ENCODE measurements at places on chromosomes 6 and 20.

- DNase-seq: no peak
These were observed 24.4 kb downstream of the SLC22A23 start for GRCh38 chr6:3432416-3432815.

GRCh38 chr6:85574932-85575598, 18.6 kb downstream of the SNX14 start:
- peak; percentile 27 for DNase-seq

- DNase-seq: no peak
These were observed 66.4 kb upstream of the DUSP22 start for GRCh38 chr6:225907-226306.

- no peak for DNase-seq
These were observed 33.9 kb upstream of the VGLL2 start for GRCh38 chr6:117231466-117231865.

DNA sequence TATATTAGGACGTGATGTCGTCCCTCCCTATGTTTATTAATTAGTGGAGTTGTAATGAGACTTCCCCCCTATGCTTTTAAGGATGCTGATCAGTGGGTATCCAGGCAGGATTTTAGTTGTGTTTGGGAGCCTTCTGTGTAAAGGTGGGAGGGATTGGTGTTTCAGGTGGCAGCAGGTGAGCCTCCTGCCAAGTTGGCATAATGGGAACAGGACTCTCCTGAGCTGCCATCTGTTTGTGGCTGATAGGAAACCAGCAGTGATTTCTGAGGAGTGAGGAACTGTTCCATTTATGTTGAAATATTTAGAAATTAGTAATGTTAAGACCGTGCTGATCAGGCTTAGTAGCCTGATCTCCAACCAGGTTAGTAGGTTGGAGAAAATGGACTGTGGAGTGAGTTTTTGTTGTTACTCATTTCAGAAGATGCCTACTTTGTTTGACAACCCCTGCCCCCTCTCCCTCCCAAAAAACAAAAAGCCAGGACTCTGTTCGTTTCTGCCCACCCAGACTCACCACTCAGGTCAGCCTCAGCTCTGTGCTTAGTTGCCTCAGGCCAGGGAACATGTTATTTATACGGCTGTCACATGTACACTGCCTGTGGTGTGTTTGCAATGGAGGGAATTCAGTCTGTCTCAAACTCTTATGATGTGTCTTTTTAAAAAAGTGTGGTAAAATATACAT, 55.4 kb upstream of the TULP4 start:
- no peak for DNase-seq

GRCh38 chr6:142183351-142183750, 36.3 kb downstream of the VTA1 start:
- DNase-seq: no peak

DNA sequence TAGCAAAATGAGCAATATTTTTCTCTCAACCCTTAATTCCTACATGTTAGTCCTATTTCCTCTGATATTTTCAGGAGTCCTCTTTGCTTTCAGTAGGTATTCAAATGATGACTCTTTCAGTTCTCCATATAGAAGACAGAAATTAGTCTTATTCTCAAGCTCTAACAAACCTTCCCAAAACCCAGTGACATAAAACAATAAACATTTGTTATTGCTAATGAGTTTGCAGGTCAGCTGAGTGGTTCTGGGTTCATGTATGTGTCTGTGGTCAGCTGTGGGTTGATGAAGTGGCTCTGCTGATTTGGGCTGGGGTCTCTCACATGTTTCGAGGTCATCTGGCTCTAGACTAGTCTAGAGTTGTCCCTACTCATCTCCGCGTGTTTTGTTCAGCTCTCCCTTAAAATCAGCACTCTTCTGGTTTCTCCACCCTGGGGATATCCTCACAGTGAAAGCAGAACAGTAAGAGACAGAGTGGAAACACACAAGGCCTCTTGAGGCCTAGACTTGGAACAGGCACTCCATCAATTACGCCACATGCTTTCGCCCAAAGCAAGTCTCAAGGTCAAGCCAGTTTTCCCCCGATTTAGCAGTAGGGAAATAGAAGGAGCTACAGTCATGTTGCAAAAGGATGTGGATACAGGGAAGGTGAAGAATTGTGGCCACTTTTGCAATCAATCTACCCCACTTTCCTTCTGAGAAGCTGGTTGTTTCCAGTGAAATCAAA, 273.0 kb downstream of the PLCB1 start:
- DNase-seq: no peak

DNA sequence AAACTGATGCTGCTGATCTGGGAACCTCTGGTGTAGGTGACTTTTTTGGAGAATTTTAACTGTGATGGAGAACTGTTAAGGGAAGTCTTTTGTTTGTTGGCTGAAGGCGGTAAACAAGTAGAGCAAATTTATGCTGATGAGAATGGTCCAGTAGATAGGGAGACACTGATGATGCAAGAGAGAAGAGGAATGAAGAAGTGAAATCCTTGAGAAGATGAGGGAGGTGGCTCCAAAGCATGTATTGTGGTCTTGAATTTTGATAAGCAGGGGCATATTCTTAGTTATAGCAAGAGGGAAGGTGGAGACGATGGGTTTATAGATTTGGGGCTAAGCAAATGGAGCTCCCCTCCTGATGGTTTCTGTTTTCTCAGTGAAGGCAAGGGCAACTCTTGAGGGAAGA, 22.0 kb downstream of the MAPK14 start:
- DNase-seq: no peak

DNA sequence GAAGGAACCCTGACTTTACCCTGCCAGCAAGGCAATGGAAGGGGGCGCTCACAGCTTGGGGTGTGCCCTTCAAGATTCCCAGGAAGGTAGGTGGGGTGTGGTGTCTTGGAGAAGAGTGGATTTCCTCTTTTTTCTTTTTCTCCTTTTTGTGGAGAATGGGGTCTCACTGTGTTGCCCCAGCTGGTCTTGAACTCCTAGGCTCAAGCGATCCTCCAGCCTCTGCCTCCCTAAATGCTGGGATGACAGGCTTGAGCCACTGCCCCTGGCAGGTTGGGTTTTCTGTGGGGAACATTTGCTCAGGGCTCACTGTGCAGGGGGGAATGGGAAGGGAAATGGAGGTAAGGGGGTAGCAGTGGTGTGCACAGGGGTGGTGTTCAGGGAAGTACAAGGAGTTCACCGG, 4.0 kb upstream of the ZNF341 start:
- no peak for DNase-seq

GRCh38 chr6:107770541-107770940, 53.6 kb downstream of the SCML4 start:
- DNase-seq: no peak

- no peak for DNase-seq
These were observed 167.7 kb upstream of the BMP5 start for GRCh38 chr6:56043076-56043475.

GRCh38 chr6:90406142-90406794, 109.6 kb upstream of the BACH2 start:
- DNase-seq: no peak

GRCh38 chr6:45472382-45472781, 94.6 kb upstream of the SUPT3H start:
- DNase-seq: peak; percentile 50

- DNase-seq: no peak
These were observed 41.8 kb upstream of the TINAG start for GRCh38 chr6:54266400-54266923.

DNA sequence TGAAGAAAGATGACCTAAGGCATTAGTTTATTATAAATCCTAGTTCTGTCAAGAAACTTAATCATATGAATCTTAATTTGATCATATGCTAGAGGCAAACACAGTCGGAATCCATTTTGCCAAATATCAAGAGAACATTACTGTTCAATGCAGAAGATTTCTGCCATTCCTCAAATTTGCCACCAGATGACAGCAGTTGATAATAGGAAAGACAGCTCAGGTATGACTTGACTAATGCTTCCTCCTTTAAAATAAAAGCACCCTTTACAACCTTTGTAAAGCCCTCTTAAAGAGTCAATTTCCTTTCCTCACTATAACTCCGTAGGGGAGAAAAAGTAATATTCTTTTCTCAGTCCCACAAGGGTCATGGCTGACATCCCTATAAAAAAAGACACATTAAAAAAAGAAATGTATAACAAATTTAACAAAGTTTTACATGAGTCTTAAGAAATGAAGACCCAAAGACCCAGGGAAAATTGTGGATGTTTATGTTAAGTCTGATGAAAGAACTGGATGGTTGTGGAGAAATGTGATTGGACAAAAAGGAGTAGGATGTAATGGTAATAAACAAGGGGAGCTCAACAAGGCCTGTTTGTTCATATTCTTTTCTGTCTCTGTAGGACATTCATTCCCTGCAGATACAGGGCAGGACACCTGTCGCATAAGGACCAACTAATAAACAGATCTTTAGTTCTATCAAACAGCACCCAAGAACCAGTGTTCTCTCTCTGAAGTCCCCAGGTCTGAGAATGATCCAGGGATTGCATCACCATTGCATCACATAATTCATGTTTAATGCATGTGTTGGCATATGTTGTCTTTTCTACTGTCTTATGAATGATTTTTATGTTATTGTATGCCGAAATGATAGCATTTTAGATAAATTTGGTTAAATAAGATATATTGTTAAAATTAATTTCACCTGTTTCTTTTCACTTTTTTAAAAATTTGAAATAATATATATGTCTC, 23.0 kb upstream of the IL17A start:
- DNase-seq: no peak

DNA sequence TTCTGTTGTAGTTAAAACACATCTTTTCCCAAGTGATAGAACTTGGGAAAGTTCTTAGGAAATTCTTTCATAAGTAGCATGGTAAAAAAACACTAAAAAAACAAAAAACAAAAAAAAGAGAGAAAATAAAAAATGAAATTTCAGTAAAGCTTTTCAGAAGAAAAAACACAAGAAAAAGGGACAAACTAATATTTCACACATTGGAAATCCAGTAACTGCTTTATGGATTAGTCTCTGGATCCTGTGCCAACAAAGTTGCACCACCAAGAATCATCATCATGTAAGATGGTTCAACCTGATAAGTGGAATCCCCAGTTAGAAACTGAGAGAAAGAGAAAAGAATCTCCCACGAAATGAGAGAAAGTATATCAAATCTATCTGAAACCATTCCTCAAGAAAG, 144.2 kb downstream of the GMDS start:
- no peak for DNase-seq

DNA sequence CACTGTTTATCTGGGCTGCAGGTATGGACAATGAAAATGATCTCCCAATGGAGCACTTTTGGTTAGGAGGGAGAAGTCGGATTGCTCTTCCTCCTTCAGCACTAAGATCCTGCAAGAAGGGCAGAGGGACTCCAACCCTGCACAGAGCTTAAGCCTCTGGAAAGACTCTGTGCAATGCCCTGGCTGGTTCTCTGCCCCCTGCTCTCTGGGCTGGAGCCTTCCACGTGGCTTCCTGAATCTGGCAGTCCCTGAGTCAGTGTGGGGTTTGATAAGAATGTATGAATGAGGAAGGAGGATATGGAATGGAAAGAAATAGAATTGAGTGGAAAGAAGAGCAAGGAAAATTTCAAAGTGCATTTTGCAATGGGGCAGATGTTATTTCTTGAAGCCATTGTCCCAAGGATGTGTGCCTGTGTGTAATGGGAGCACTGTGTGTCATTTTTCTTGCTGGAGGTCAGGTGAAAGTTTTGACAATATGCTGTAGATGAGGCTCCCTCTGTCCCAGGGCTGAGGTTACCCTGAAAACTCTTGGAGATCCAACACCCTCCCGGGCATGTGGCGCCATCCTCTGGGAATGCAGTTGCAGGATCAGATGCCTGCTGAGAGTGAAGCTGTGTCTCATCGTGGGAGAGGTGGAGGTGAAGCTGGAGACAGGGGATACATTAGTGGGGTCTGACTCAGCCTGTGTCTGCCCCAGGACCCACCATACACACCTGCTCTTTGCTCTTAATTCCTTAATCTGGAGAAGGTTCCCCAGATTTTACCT, 16.3 kb upstream of the CST9L start:
- DNase-seq: no peak

DNA sequence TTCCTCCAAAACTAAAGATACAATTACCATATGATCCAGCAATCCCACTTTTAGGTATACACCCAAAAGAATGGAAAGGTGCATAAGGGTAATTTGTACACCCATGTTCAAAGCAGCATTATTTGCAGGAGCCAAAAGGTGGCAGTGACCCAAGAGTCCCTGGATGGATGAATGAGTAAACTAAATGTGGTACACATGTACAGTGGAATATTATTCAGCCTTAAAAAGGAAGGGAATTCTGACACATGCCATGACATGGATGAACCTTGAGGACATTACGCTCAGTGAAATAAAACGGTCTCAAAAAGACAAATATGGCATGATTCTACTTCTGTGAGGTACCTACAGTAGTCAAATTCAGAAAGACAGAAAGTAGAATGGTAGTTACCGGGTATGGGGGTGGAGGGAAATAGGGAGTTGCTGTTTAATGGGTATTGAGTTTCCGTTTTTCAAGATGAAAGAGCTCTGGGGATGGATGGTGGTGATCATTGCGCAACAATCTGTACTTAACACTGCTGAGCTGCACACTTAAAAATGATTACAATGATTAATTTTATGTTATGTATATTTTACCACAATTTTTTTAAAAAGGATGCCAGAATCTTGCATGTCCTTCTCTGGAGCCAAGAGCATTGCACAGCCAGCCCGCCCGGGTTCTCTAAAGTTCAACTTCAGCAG, 518.9 kb upstream of the JARID2 start:
- DNase-seq: no peak

DNA sequence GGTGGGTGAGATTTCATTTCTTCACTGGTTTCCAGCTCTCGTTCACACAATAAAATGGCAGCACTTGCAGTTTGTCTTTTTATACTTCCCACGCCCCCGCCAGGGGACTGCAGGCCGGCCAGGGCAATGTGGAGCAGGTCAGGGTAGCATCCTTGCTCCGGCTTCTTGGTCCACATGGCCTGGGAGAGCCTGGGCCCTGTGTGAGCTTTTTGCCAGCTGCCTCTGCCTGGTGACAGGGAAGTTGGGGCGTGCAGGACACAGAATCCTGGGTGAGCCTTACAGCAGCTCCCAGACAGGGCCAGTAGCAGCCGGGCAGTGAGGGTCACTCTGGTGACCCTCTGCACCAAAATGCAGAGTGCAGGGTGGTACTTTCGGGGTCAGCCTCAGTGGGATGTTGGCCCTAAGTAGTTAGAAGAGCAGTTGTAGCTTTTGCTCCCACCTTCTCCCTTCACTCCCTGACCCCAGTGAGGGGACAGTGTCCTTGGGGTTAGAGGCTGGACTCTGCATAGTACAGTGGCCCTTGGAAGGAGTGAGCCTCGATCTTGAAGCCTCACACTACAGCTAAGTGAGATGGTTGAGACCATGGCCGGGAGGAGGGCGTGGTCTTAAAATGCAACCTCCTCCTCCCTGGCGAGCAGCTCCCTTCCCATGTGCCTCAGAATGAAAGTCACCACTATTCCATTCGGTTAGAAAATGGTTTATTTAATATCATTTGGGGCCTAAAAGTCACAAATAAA, 23.8 kb downstream of the PYGB start:
- DNase-seq: no peak

- DNase-seq: no peak
These were observed 9.1 kb downstream of the CST5 start for GRCh38 chr20:23870461-23870860.
